Stimulated activated CD8-positive, alpha-beta memory T cell treated with anti-CD3 and anti-CD28 coated beads, Interleukin-4, amount 100 ng/mL, for 4 hours (primary cell): ENCODE measurements at places on chromosomes 1 and 21.

- no peak for DNase-seq
Measured at GRCh38 chr1:238961790-238962189, 424.6 kb upstream of the CHRM3 start.

GRCh38 chr1:115837740-115838421, 3.0 kb downstream of the NHLH2 start:
- no peak for DNase-seq

DNA sequence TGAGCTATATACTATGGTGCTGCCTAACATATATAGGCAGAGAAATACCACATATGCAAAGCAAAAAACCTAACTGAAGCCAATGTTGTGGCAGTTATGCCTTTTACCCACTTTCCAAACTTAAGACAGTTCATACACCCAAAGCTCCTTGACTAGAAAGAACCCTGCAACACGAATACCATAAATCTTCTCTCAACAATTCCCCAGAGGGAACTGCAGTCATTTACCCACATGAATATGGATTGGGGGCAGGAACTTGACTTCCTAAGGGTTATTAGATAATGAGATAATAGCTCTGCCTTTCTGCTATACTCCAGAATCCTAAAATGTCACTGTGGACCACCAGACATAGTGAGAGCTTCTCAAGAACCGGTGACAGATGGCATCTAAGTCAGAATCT, 2.9 kb upstream of the ASPM start:
- no peak for DNase-seq

GRCh38 chr1:247440001-247440620, 17.8 kb downstream of the OR2B11 start:
- no peak for DNase-seq

DNA sequence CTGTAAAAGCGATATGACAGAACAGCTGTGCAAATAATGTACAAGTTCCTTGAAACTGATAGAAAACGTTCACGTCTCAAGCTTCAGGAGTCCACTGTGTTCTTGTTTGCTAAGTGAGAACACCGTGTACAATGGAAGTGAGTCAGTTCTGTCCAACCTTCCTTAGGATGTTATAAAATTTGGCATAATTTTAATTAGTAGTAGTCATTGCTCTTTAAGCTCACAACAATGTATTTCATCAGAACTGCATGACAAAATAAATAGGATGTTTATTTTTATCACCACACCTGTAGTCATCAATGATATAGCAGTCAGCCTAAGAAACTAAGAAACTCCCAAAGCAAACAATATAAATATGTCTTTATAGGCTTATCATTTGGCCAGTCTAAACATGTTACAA, 53.0 kb downstream of the RGS2 start:
- no peak for DNase-seq

- DNase-seq: no peak
Measured at GRCh38 chr1:47780469-47780995, 216.7 kb downstream of the TRABD2B start.

- no peak for DNase-seq
Measured at GRCh38 chr1:119549719-119550132, 42.7 kb downstream of the HSD3B1 start.

DNA sequence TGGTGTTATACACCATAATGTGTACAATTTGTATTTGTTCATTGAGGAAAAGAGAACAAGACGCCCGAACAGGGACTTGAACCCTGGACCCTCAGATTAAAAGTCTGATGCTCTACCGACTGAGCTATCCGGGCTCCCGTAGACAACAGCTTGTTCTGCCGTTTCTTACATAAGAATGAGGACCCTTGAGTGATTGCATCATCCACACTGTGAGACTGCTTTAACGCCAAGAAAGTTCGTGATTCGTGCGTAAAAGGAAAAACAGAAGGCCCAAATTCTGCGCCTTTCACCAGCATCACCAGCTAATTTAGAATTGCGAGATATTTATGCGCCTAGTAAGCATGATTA, 9.3 kb upstream of the MDM4 start:
- peak; percentile 73 for DNase-seq
